ENCODE measurements at places on chromosomes 12 and 14. TPM values are rescaled to one million over a fixed set of nuclear protein-coding genes. Genes with fewer than 3 reads are reported as not detected.

The EXOC3L4 gene
- not detected for total RNA-seq

The AMDHD1 gene
- 0.21 TPM for total RNA-seq

The GLS2 gene
- total RNA-seq, result 2.4 TPM

The KRT80 gene
- not detected for total RNA-seq

GRCh38 chr12:46379352-46379751 is 6.8 kb upstream of the SLC38A2 start:
- DNase-seq, result no peak

GRCh38 chr12:8032242-8033152 is at the start of gene FOXJ2:
TSS of gene FOXJ2 (plus strand) at chr12:8032716. CDS start at chr12:8039833, 7,117 bp downstream.
- DNase-seq, result peak; percentile 93

Measured in activated CD4-positive, alpha-beta T cell treated with anti-CD3 and anti-CD28 coated beads, Interleukin-2, amount 10 ng/mL, durations not matched to agents 24 days and 14 days (primary cell).